ENCODE measurements at places on chromosomes 4 and X.

DNA sequence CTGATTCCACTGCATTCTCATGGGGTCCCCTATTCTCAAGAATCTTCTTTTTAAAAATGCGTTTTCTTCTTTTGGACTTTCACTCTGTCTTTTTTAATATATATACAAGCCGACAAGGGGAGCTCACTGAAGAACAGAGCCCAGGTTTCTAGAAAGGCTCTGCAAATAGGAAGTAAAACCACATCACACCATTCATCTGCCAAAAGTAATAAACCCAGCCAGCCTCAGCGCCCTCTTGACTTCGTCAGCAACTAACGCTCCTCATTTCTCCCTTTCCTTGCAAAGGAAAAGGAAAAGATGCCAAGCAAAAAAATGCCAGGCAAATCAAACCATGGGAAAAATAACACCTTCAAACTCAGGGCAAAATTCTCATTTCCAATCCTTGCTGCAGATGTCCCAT lies 136.4 kb downstream of the HHIP start:
- no peak for DNase-seq

DNA sequence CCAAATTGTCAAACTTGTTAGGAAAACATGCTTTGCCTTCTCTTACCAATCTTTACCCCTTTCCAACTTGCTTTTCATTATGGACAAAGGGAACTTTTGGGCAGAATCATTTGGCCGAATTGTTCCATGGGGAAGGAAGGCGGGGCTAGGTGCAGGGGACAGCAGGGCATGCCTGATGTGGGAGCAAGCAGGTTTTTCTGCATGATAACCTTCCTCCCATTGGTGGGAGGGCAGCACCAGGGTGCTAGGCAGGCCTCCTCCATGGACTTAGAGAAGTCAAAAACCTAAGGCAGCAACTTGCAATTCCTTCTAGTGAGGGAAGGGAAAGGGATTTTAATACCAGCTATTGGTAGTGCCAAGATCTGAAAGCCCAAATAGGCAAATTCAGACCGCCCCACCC lies 260.5 kb downstream of the MAPK10 start:
- no peak for DNase-seq

GRCh38 chr4:26326791-26327190 lies 6.0 kb downstream of the RBPJ start:
- no peak for DNase-seq

GRCh38 chrX:33923262-33923661 lies 208.9 kb downstream of the FAM47A start:
- no peak for DNase-seq

DNA sequence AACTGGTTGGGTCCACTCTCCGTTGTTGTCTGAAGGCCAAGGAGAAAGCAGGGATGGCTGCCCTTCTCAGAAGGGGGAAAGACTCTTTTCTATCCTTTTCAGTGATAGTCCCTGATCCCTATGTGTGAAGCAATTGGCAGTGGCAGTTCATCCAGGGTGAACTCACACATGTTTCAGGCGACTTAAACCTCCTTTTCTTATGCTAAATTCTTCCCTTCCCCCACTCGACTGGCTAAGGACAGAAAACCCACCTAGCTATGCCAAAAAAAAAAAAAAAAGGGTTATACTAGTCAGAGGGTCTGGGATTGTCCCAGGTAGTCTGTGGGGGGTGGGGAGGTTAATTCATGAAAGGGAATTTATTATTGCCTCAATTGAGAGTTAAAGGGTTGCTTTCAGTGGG lies 12.2 kb upstream of the ZNF280C start:
- DNase-seq: no peak

- no peak for DNase-seq
Measured at GRCh38 chrX:102654696-102655095, 3.4 kb downstream of the GPRASP1 start.

GRCh38 chr4:52891743-52892142 lies 29.6 kb downstream of the RASL11B start:
- DNase-seq: no peak

DNA sequence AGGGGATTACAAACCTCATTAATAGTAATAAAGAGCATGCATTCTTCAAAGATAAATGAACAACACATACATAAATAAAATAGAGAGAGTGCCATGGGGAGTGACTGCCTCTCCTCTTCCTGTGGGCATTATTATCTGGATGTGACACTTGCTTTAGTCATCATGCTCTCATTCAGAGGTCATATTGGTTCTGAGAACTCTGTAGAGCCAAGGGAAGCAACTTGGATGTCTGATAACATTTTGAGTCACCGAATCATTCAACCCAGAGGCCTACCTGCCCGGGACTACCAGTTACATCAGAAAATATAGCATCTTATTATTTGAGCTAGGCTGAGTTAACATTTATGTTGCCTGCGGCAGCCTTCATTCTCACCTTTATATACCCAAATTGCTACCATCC lies 489.5 kb downstream of the STIM2 start:
- DNase-seq: no peak

- no peak for DNase-seq
Measured at GRCh38 chr4:184279496-184280061, 61.9 kb upstream of the ENPP6 start.

DNA sequence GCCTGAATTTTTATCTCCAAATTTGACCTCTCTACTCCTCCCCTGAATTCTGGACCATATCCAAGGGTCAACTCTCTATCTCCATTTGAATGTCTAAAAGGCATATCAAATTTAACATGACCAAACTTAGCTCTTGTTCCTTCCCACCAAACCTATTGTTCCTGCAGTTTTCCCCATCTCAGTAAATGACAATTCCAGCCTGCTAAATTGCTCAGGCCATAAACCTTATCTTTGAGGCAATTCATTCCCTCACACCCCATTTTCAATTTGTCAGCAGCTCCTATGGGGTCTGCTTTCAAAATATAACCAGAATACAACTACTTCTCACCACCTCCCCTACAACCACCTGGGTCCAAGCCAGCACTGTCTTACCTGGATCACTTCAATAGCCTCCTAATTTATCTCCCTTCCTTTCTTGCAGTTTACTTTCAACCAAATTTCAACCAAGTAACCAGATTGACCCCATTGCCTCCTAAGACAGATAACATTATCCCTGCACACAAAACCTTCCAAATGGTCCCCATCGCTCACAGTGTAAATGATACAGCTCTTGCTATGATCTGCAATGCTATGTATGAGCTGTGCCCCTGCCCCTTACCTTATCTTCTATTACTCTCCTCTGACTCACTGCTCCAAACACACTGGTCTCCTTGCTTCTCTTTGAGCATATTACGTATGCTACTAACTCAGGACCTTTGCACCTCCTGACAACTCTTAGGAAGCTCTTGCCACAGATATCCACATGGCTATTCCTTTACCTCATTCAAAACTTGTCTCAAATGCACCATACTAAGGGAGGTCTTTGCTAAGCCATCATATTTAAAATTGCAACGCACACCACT lies 66.0 kb downstream of the CAMK2D start:
- no peak for DNase-seq

- DNase-seq: no peak
Measured at GRCh38 chrX:24668111-24668510, 21.0 kb upstream of the PCYT1B start.

GRCh38 chr4:139860435-139861024 lies 194.9 kb downstream of the MGST2 start:
- no peak for DNase-seq

DNA sequence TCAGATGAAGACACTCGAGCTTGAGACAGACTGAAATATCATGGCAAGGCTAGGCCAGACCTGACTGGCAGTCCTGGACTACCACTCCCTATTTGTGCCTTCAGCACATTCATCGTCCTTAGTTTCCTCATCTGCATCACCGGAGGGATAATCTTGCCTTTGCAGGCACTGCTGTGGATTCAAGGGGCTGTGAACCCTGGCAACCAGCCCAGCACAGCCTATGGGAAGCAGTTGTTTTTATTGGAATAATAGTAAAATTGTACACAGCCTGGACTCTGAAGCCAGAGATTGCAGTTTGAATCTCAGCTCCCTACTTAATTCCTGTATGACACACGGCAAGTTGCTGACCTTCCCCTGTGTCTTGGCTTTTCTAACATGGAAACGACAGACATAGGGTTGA lies 161.0 kb downstream of the NSUN7 start:
- DNase-seq: no peak

- no peak for DNase-seq
Measured at GRCh38 chr4:154491341-154492271, at the start of gene DCHS2. DCHS2 (minus strand) TSS chr4:154491799; CDS start chr4:154491355, 444 bp downstream.

GRCh38 chr4:96154676-96155075 lies 314.8 kb downstream of the PDHA2 start:
- DNase-seq: no peak

DNA sequence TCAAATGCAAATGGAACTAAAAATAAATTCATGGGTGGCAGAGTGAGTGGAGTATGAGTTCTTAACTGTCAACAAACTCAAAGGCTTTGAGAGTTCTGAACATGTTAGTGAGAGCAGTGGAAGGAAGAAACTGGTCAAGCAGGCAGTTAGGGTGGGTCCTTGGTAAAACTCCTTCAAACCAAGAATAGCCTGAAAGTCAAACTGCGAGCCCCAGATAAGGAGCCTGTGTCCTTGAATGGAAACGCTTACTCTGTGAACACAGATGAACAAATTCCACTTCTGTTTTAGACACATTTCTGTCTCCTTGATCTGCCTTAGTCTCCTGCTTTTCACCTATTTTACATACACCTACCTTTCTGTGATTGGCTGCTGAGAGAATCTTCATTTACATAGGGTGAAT lies 129.4 kb upstream of the PCDH18 start:
- DNase-seq: no peak

DNA sequence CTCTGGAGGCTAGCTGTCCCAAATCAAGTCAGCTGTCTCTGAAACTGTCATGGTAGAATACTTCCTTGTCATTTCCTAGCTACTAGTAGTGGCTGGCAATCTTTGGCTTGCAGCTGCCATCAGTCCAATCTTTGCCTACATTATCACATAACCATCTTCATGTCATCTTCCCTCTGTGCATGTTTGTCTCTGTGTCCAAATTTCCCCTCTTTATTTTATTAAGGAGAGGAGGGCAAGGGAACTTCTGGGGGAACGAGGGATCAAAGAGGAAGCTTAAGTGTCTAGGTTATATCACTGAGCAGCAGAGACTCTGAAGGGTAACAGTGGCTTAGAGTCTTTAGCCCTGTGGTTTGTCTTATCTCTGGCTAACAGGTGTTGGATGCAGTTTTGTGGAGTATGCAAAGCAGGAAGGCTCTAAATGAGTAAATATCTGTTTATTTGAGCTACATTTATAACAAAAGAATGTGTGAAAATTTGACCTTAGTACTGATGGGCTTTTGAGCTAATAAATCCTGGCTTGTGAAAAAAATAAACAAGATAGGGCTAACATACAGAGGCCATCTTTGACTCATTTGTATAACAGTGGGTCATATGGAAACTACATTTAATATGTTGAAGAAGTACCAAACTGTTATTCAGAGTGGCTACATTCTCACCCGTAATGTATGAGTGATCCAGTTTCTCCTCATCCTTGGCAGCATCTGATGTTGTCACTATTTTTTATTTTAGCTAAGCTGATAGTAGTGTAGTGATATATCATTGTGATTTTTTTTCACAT lies 49.4 kb upstream of the ENOX2 start:
- no peak for DNase-seq

GRCh38 chrX:18558799-18559198 lies 113.1 kb downstream of the RS1 start:
- DNase-seq: no peak

- no peak for DNase-seq
Measured at GRCh38 chrX:50492720-50493119, 22.1 kb upstream of the DGKK start.

DNA sequence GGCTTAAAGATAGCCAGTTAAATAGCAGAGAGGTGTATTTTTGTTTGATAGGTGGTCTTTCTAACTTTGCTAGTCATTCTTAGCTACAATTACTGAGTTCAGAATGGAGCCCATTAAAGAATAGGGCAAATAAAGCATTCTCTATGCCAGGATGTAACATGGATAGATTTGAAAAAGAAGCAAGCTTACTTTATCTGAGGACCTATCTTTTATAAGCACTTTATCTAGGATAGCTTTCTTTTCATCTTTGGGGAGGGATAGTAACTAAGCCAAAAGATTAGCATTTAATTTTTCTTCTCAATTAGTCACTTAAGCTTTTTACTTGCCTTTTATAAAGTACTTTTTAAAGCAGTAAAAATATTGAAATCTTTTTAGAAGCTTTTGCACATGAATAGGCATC lies 1148.0 kb upstream of the DIAPH2 start:
- no peak for DNase-seq

GRCh38 chr4:4787421-4787820 lies 72.0 kb upstream of the MSX1 start:
- DNase-seq: no peak

GRCh38 chr4:108559911-108560310 lies 60.5 kb upstream of the RPL34 start:
- DNase-seq: no peak

- DNase-seq: no peak
Measured at GRCh38 chr4:65546882-65547416, 123.3 kb downstream of the EPHA5 start.

- DNase-seq: no peak
Measured at GRCh38 chr4:56940971-56941370, 33.3 kb downstream of the REST start.

DNA sequence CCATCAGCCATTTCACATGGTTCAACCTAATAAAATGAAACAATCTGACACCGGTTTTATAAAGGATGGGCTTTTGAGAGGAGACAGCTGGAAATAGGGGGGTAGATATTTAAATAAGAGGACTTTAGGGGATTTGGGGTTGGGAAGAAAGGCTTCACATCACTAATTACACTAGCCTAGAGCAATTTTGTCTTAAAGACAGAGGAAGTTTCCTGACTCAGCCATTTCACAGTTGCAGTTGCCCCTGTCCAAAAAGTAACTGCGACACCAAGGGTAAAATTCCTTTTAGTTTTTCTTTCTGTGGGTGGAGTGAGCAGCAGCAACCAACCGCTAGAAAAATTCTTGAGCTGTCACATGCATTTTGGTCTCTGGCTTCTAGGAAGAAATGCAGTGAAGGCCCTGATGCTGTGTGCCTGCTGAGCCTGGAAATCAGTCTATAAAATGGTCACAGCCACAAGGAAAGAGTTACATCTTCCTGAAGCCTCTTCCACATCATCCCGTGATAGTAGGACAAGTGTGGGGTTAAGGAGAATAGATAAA lies 233.6 kb downstream of the ZNF674 start:
- no peak for DNase-seq

GRCh38 chrX:68671221-68671620 lies 23.8 kb downstream of the STARD8 start:
- DNase-seq: no peak

DNA sequence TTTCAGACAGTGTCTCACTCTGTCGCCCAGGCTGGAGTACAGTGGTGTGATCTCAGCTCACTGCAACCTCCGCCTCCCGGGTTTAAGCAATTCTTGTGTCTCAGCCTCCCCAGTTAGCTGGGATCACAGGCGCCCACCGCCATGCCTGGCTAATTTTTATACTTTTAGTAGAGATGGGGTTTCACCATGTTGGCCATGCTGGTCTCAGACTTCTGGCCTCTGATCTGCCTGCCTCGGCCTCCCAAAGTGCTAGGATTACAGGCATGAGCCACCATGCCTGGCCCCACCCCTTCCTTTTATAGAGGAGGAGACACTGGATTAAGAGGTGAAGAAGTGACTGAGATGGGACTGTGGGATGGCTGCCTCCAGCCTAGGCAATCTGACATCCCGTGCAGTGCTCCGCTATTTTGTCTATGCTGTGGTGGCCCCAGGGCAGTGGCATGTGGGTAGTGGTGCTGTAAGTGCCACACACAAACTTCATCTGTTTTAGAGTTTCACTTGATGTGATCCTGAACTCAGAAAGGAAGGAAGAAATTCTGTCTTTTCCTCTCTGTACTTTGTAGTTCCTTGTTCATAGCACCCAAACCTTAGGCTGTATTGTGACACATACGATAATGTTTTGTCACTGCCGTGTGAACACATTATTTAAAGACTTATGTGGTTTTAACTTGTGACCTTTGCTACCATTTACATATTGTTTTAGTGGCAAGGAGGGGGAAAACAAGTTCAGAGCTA lies 48.9 kb downstream of the FNIP2 start:
- no peak for DNase-seq

Measured in activated CD8-positive, alpha-beta memory T cell treated with anti-CD3 and anti-CD28 coated beads for 48 hours (primary cell).